Astrocyte (in vitro differentiated cells and primary cell): ENCODE measurements at places on chromosomes 6 and 20. TPM values are rescaled to one million over a fixed set of nuclear protein-coding genes. Genes with fewer than 3 reads are reported as not detected.

DNA sequence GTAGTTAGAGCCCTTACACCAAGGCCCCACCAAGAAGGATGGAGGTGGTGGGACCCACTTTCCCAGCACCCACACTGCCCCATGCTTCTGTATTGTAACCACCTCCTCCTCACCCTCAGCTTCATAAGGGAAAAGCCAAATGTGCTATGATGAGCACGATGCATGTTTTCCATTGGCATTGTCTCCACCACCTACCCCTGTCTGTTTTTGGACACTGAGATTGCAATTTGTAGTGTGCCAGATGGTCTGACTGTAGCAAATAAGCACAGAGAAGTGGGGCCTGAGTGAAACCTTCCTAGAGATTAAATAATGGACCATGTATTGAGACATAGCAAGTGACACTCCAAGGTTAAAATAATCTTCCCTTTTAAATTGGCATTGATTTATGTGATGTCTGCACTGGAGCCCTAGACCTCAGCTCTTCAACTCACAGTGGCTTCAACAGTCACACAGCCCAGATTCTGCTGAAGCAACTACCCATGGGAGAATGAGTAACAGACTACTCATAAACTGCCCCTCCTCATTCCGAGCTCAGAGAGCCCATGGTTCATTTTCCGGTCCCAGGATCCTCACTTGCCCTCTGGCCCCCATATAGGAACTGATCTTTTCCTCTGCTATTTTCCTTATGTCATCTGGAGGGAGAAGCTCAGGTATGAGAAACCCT, 177.9 kb downstream of the COL9A1 start:
- DNase-seq: no peak

DNA sequence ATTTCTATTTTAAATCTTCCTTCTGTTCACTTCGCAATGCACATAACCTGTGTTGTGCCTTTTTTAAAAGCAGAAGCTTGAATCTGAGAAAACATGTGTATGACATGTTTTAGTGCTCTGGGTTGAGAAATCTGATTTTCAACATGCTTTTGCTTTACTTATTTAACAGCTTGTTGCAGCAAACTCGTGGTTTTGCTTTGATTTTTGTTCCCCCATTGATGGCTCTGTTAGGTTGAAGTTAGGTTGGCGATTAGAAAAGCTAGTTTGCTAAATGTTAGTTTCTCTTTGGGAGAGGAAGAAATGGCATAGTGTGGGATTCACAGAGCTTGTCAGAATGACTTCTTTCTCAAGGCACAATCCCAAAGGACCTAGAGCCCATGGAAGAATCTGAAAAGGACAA, 170.8 kb downstream of the TMEM242 start:
- DNase-seq: no peak

DNA sequence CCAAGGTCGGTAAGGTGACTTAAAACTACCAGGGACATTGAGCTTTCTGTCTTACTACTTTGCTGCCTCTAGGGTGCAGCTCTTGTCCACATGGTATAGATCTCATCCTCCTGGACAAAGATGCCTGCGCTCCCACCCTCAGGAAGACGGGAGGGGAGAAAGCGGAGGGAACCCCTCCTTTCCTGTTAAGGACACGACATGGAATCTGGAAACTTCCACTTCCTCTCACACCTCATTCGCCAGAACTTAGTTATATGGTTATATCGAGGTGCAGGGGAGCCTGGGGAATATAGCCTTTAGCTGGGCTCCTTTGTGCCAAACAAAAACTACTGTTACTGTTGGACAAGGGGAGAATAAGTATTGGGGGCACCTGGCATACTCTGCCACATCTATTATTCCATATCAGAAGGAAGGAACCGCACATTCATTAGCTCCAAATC, 224.3 kb upstream of the TSHZ2 start:
- DNase-seq: peak; percentile 3

- no peak for DNase-seq
Measured at GRCh38 chr6:51213811-51214210, 395.1 kb downstream of the TFAP2B start.

DNA sequence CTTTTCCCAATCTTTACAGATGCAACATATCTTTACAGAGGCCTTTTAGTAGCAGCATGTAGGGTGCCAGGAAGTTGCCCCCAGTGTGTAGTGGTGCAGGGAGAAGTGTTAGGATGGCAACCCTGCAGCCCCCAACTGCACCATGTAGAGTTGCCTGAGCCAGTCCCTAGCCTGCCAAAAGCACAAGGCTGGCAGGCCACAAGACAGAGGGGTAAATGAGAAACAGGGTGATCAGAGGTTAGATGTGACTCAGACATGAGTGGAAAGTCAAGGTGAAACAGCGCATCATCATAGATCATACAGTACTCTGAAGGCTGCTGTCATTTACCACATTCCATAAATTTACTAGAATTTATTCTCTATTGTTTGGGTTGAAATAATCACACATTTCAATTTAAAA, 467.5 kb downstream of the PRKN start:
- no peak for DNase-seq

DNA sequence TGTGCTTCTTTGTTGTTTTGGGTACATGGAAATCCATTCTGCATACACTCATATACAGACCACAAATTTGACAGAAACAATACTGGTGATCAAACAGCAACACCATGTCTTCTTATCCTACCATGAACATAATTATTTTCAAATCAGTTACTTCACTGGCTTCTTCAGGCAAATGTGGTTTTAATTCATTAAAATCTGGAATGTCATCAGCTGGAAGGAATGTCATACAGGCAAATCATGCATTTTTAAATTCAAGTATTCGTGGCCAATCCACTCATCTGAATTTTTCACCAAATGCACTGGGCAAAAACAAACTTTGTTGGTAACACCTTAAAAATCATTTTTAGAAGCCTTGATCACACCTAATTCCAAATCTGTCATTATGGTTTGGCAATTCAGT, 59.3 kb downstream of the KIF6 start:
- DNase-seq: peak; percentile 56

- no peak for DNase-seq
Measured at GRCh38 chr6:22473991-22474682, 95.2 kb upstream of the HDGFL1 start.

GRCh38 chr6:154751011-154751800, 18.0 kb downstream of the SCAF8 start:
- no peak for DNase-seq

DNA sequence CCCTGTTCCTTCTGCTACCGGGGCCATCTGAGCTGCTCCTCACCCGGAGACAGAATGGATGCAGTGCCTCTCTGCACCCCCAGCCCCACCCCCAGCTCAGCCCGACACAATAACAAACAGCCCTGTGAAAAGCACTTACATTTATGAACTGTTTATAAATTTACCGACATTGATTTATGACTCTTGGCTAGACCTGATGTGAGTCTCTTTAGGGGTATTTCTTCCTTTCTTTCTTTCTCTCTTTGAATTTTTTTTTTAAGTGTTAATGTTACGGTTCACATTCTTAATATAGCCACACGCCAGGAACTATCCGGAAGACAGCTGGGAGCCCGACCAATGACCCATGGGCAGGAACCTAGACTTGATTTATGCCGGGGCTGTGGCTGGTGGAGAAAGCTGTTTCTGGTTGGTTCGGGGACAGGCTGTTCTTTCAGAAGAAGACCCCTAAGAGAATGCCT, 266.3 kb downstream of the CDC5L start:
- peak; percentile 90 for DNase-seq

DNA sequence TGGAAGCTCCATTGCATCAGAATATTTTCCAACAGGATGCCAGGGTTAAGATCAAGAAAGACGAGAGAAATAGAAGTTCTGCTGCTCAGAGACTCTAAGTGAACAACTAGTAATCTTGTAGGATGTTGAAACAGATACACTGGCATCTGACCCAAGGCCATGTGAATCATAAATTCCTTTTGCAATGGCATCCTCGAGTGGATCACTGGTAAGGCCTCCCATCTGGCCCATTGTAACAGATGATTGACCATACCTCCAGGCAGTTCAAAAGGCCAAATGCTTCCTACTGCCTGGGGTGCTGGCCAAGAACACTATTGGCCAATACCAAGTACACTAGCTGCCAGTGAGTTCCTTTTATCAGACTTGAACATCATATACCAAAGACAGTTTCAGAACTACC, 9.9 kb upstream of the SLC17A3 start:
- DNase-seq: peak; percentile 2

DNA sequence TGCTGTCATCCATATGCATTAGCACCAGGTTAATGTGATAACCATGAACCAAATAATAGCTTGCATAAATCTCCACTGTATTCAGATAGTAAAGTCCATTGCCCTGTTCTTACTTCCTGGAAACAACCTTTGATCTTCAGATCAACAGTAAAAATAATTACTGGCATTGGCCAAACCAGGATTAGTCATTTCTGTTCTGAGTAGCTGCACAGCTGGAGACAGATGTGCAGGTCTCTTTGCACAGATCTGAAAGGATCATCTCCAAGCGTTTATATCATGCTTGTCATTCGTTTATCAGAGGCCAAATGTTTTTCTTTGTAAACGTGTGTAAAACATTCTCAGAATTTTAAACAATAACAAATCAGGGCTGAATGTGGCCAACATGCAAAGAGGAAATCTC, 134.4 kb upstream of the HMGCLL1 start:
- DNase-seq: no peak

DNA sequence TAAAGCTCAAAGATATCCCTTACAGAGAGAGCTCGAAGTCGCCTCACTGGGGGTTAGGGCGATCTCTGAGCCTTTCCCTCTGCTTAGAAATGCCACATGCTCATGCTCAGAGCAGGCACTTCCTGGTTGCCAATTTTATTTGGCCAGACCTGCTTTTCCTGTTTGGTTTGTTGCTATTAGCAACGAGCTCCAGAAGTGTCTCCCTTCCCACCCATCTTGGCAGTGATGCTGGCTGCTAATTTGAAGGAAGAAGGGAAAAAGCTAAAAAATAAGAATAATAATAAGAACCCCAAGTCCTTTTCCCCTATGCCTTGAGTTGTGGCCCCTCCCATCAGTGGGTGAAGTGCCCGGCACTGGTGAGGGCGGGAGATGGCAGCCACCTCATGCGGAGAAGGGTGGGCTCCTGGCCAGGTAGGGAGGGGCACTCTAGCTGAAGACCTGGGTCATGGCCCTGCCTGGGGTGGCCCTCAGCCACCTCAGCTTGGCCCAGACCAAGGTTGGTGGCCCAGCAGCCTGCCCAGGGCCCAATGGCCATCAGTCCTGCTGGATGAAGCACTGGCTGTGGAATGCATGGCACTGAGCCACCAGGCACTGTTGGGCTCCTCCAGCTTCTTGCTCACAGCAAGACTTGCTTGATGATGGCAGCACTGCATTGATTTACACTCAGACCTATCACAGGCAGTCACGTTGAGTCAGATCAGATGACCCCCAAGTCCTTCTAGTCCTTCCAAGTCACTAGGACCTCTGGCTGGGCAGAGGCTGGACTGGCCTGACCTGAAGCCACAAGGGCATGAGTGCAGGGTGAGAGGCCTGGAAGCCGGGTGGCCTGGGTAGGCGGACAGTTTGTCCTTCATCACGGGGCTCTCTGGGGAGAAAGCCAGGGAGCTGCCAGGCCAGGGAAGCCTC, 79.0 kb downstream of the SYNJ2 start:
- peak; percentile 96 for DNase-seq

DNA sequence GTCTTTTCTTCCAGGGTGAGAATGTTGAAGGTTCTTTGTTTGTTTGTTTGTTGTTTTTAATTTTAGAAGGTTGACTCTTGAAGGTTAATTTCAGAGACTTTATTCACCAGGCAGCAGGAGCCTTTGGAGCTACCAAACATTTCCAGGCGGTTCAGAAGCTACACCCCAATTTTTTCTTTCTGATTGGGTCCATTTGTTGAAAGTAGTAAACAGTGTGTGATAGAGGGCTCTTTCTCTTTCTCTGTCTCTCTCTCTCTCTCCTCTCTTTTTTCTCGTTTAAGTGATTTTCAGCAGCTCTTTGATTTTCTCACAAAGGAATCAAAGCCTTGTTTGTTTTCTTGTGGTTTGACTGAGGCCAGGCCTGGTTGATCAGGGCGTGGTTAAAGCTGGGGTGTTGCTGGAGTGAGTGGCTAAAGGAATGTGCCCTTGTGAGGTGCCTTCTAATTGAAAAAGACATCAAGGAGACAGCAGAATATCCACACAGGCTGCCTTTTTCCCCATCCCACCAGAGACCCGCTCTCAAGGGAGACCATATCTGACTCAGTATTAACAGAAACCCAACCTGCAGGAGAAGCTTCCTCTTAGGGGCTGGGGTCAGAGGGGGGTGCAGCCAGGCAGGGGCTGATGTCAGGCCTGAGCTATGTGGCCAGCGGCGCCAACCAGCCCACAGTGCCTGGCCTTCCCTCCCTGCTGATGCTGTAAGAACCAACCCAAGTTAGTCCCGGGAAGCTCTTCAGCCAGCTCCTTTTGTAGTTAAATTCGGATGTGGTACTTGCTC, 40.4 kb upstream of the NAA20 start:
- peak; percentile 90 for DNase-seq

DNA sequence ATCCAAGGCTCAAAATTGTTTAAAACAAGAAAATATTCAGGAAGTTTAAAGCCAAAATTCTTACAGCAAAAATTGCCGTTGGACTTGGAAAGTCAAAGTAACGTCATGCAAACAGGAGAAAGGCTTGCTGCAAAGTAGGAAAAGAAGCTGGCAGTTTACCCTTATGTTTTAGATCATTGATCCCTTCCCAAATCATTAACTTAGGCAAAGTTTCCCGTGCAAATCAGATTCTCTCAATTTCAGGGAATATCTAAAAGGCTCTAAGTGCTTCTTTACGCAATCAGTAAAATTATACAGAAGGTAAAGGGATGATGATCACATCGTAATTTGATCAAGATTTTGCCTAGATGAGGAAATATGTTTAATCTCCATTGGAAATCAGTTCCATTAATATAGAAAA, 197.5 kb downstream of the ALDH8A1 start:
- no peak for DNase-seq

- DNase-seq: peak; percentile 77
Measured at GRCh38 chr20:31841928-31842327, 3.5 kb downstream of the FOXS1 start.

GRCh38 chr20:62359043-62359490, 8.0 kb downstream of the LAMA5 start:
- DNase-seq: no peak

DNA sequence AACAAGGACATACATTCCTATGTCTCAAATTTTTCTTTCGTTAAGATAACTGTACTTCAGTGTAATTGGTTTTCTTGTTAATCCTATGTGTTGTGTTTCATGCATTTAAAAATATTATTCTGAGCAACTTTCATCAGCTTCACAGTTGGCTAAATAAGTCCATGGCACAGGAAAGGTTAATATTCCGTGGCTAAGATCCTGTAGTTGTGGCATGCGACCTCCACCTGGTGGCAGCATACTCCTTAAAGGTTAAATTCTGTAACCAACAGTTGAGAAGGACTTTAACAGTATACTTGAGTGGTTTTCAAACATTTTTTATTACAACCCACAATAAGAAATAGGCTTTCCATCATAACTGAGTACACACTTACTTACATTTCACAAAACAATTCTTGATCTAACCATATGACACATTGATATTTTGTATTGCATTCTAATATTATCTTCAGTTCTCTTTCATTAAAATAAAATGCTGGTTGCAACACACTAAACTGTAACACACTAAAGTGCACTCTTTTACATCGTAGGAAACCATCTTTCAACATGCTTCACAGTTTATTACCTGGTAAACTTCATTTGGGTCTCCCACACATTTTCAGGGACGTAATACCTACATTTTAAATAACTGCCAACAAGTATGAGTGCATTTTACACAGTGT, 118.3 kb downstream of the SLX4IP start:
- peak; percentile 47 for DNase-seq

Gene LAMP5
- 2.3 and 4.7 TPM in 2 replicates for total RNA-seq

Gene PSORS1C1
- total RNA-seq: 8.8 and 9.2 TPM in 2 replicates

Gene GJA10
- total RNA-seq: not detected in 2 replicates

Gene PNISR
- 54.3 and 62.2 TPM in 2 replicates for total RNA-seq

Gene OSTM1
- total RNA-seq: 58.3 and 72.8 TPM in 2 replicates

Gene FAM83C
- not detected in 2 replicates for total RNA-seq

Gene HTR1E
- not detected in 2 replicates for total RNA-seq

Gene ENPP1
- 7.1 and 8.9 TPM in 2 replicates for total RNA-seq

Gene POM121L2
- not detected in 2 replicates for total RNA-seq
